ENCODE measurements at places on chromosomes 4 and X.

DNA sequence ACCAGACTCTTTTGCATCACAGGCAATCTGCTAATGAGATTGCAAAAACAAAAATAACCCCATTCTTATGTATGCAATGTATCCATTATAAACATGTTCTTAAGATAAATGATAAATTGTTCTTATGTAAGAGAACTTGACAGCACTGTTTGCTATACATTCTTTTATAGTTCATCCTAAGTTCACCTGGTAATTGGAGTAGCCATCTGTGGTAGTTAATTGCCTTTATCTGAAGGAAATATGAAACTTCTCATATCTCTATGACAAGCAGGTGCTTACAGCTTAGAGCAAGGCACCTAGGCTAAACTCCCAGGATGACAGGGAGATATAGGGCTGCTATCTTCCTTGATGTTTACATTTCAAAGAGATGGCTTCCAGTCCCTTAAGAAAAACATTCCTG, 21.3 kb upstream of the CLCN5 start:
- no peak for DNase-seq

- no peak for DNase-seq
Measured at GRCh38 chrX:120428309-120428708, 40.8 kb downstream of the LAMP2 start.

DNA sequence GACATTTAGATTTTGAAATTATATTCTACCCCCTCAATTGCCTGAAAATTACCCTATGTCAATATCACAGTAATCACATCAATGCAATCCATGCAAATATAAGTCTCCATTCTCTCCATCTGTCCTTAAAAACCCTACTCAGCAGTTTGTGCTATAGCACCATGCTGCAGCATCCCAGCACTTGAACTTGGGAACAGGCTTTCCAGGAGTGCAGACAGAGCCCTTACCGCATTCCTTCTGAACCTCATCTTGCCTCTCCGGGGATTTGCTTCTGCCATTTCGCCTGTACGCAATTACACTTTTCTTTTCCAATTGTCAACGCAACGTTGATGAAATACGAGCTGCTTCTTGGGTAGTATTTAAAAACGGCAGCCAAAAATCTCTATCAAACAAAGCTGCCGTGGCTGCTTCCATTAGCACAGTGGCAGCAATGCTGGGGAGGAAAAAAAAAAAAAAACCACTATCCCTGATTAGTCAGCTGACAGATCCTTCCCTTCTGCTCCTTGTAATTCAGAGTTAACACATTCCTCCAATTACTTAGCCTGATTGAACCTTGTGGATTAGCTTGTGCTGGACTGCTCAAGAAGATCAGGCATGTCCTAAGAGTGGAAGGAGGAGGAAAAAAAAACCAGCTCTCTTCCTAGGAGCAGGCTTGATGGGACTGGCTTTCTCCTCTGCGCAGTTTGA, 65.6 kb downstream of the MCF2 start:
- no peak for DNase-seq

- no peak for DNase-seq
Measured at GRCh38 chr4:91345632-91346031, 958.1 kb upstream of the GRID2 start.

DNA sequence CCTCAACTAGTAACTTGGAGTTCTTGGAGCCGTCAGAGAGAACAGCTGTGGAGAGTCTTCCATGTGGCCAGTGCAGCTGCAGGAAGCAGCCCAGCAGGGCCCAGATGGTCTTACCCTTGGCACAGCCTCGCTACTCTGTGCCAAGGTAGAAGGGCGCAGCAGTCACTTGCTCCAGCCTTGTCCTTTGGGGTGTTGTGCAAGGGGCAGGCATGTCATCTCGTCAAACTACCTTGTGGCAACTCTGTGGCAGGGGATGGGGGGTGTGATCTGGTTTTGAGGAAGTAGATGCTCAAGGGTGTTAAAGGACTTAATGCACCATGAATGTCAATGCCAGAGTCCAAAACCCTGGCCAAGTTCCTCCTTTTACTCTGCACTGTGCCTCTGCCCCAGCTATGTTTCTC, 34.2 kb upstream of the TBC1D14 start:
- no peak for DNase-seq

DNA sequence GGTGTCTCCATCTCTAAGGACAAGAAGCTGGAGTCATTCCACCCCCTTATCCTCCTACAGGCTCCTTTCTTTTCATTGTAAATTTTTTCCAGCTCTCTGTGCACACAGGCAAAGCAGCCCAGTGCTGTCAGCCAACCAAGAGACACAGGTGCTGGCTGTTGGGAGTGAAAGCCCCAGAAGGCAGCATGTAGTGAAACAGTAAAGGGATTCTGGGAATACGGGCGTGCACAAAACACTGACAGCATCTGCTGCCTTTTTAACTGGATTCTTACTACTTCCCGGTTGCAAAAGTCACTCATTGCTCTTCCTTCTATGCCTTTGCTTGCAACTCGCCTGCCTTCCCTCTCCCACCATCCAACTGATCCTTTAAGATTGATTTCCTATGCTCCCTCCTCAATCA, 208.6 kb upstream of the PRPS2 start:
- DNase-seq, result no peak

DNA sequence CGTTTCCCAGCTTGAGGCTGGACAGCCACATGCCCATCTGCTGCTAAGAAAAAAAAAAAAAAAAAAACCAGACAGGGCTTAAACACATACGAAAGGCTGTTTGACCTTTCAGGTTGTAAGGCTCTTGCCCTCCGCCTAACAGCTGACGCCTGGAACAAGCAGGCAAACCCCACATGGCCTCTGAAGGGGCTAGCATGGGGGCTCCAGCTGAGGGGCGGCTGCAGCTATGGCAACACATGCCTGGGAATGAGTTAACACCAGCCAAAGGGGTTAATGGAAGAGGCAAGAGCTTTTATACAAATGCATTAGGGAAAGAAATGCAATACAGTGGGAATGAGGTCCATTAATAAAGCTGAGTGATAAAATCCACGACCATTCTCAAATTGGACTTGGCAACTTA, 183.6 kb downstream of the ENOX2 start:
- no peak for DNase-seq

DNA sequence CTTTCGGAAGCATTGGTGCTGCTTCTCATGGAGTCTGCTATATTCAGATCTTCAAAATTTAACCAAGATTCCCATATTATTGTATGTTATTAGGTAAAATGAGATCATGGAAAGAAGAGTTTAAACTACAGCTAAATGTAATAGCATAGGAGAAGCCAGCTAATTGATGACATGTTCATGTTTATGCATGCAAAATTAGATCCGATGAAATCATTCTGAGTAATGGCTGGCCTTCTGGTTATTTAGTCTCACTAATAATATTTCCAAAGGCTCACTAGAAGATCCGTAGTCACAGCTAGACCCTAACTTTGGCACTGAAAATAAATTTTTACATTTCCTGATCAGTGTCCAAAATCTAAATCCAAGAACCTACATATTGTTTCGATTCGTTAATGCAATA, 19.8 kb upstream of the PHKA2 start:
- no peak for DNase-seq

GRCh38 chr4:161767116-161767515, 396.7 kb downstream of the FSTL5 start:
- DNase-seq, result no peak

- no peak for DNase-seq
Measured at GRCh38 chr4:185987961-185988627, 80.9 kb upstream of the TLR3 start.

DNA sequence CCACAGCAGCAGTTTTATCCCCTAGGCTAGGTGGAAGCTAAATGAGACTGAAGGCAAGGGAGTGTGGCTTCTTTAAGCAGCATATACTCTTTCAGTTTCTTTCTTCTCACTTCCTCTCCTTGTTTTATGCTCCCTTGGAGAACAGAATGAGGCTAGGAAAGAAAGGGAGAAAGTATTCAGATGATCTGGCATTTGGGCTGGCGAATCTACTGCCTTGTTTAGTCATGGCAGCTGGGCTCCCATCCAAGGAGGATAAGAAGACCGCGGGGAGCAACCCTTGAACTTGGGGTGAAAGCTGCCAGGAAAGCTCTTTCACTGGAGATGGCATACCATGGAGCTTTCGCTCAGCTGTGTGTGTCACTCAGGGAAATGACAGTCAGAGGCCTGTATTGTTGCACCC, 72.1 kb downstream of the ARHGEF38 start:
- no peak for DNase-seq

GRCh38 chr4:81685104-81685503, 213.4 kb upstream of the RASGEF1B start:
- no peak for DNase-seq

DNA sequence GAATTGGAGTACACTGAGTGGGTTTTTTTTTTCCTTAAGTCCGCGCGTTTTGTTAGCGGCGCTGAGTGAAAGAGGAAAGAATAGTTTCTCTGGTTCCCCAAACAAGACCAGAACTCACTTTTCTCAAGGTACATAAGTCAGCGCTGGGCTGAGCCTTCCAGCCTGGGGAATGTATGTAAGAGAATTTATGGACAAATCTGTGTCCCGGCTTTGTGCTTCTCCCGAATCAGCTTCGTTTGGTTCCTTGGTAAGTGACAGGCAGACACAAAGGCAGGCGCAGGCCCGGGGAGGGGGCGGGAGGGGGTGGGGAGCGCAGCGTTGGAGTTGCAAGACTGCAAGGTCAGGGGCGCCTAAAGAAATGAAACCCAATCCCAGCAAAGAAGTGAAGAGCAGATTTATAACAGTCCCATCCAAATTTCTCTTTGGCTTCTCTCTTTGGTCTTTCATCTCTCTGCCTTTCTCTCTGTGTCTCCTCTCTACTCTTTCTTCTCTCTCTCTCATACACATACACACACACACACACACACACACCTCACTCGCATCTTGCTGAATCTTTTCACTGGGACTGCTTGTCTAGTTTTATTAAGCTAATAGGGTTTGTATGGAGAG, 981 bp downstream of the TET2 start:
- DNase-seq, result peak; percentile 27

DNA sequence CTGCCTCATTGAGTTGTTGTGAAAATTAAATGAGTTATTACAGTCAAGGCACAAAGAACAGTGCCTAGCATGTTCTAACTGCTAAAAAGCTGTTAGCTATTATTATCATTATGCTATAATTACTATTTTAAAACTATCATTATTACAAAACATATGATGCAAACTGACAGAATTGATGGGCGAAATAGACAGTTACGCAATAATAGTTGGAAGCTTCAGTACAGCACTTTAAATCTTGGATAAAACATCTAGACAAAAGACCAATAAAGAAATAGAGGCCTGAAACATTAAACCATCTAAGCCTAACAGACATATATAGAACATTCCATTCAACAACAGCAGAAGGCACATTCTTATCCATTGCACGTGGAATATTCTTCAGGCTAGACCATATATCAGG, 73.0 kb downstream of the TAB3 start:
- DNase-seq, result no peak

Measured in activated CD4-positive, alpha-beta T cell treated with anti-CD3 and anti-CD28 coated beads, Interleukin-2, amount 10 ng/mL, durations not matched to agents 7 days and 5 days (primary cell).